ENCODE measurements at places on chromosomes 1 and 21.

- no peak for DNase-seq
These were observed 553.6 kb downstream of the NUF2 start for GRCh38 chr1:163875200-163875926.

GRCh38 chr21:14916676-14917141 is 148.1 kb downstream of the NRIP1 start:
- no peak for DNase-seq

- DNase-seq: no peak
These were observed 17.6 kb downstream of the RABIF start for GRCh38 chr1:202871367-202871766.

- DNase-seq: no peak
These were observed 1.1 kb downstream of the IL10RB start for GRCh38 chr21:33267250-33267649.

DNA sequence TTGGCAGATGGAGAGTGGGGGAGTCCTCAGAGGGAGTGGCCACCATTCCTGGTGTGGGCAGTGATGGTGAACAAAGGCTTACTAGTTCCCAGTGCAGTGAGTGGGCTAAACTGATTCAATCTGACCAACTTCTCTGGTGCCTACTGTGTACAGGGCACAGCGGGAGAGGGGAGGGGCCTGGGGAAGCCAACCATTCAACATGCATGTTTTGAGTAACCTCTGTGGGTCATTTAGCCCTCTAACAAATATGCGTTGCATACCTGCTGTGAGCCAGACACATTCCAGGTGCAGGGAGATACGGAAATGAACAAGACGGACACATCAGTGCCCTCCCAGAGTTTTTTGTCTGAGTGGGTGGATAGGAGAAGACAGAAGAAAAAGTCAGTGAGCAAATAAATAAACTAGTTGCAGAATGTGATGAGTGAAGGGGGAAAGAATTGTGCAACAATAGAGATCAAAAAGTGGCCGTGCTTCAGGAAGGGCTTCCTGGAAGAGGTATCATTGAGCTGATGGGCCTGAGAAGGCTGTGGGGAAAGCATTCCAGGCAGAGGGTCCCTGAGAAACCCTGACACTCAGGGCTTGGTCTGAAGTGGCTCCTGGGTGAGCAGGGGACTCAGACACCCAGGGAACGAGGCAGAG is 78.8 kb downstream of the EPHB2 start:
- no peak for DNase-seq

DNA sequence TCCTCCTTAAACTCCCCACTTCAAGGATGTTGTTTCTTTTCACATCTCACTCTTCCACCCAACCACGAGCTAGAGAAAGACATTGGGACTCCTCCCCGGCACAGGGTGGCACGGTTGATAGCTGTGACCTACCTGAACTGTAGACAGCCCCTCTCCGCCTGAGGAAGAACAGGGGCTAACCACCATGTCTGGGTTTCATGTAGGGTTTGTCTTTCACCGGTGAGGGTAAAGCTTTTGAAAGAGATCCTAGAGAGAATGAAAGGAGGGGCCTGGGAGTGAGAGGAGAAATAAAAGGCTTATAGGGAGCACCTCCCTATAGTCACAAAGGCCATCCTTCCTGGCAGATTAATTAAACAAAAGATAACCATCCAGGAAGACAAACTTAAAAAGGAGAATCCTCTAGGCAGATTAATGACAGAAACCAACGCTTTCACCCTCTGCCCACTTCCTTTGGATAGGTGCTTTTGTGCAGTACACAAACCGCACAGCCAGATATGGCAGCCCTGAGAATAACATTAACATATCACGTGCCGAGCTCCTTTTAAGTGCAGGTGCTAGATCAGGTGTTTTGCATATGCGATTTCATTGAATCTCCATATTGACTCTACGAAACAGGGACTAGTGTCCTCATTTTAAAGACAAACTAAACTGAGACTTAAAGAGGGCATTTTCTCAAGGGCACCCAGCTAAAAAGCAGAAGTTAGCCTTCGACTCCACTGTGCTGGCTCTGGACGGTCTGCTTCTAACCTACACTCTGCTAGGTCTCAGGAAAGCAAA is 178.1 kb upstream of the RUNX1 start:
- no peak for DNase-seq
